ENCODE measurements at places on chromosomes 1 and 21.

DNA sequence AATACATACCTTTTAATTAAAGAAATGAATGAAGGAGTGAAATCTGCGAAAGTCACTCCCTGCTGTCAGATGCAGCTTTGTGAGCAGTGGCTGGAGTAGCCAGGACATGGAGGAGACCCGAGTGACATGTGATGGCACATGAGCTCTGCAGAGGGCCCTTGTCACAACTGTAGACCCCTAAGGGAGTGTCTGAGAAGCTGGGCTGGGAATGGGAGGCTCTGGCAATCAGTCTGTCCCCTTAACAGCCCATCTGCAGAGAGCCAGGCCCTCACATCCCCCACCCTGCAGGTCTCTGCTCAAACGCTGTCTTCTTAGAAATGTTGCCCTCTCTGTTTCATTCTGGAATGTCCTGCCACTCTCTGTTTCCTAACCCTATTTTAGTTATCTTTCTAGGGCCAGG, 124.3 kb downstream of the HMGB4 start:
- no peak for DNase-seq

DNA sequence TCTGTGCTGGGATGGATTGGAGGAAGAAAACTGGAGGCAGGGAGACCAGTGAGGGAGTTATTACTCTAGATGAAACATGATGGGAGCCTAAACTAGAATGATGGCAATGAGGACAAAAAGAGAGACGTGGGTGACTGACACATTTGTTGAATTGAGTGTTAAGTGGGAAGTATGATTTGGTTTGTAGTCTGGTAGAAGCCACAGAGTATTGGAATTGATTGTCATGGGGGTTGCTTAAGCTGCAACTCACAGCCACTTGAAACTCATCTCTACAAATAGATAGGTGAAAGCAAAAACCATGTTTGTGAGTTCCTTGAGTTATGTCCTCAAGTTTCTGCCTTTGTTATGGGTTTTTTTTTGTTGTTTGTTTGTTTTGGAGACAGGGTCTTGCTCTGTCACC, 28.4 kb downstream of the FABP3 start:
- no peak for DNase-seq

DNA sequence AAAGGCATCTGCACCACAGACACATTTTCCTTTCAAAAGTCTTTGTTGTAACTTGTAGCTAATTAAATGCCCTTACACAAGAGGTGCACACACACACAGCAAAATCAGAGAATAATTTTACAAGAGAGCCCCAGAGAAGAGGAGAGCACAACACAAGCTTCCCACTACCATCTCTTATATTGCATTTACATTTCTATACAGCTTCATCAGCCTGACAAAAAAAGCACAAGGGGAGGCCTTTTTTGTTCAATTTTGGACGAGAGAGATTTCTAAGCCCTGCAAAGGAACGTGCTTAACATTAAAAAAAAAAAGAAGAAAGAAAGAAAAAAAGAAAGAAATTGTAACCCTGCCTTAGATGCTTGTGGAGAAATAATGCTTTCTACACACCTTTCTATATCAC, 17.1 kb upstream of the ESRRG start:
- DNase-seq, result no peak

DNA sequence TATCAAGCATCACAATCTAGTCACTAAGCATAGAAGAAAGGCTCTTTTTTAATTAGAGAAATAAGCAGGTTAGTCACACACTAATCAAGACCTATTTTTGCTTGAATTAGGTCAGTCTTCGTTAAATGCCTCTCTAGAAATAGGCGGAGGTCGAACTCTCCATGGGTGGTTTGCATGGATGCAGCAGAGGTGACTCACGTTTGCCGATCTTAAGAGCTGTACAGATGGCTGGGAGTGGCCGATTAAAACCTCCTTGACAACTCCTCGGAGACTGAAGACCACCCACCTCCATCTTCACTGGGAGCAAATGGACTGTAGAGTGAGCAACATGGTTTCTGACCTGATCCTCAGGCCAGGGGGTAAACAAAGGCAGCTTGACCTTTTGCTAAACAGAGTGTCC, 249.3 kb downstream of the ZNF648 start:
- DNase-seq, result no peak

DNA sequence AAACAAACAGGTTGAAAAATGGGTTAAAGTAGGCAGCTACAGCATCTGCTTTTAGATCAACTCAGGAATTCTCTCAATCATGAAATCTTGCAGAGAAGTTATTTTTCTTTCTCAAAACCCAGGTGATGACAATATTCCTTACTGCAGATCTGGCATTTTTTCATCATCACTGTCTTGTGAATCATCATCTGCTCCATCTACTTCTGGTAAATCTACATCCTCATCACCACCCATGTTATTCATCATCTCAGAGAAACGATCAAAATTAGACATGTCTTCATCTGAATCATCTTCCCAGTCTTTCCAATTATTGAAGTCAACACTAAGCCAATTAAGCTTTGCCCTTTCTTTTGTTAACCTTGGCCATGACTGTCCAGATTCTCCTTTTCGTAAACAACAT, 21.8 kb downstream of the GBP2 start:
- peak; percentile 24 for DNase-seq

DNA sequence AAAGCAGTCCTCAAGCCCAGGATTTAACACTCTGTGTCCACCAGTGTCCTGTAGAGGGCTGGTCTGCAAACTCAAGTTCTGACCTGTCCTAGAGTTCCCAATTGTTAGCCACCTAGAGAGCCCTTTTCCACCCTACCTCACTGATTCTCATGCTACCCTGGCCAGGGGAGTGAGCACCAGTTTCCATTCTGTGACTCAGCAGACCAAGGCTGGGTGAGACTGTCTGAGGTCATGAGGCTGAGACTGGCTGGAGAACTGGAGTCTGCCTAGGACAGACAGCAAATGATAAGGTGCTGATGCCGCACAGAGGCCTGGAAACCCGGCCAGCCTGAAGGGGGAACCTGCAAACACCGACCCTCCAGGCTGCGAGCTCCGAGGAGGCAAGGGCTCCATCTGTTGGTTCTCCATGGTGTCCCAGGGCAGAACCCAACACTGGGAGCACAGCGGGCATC, 13.7 kb downstream of the GLIS1 start:
- DNase-seq, result no peak

- no peak for DNase-seq
These were observed 72.9 kb downstream of the UCHL5 start for GRCh38 chr1:192986110-192986747.

DNA sequence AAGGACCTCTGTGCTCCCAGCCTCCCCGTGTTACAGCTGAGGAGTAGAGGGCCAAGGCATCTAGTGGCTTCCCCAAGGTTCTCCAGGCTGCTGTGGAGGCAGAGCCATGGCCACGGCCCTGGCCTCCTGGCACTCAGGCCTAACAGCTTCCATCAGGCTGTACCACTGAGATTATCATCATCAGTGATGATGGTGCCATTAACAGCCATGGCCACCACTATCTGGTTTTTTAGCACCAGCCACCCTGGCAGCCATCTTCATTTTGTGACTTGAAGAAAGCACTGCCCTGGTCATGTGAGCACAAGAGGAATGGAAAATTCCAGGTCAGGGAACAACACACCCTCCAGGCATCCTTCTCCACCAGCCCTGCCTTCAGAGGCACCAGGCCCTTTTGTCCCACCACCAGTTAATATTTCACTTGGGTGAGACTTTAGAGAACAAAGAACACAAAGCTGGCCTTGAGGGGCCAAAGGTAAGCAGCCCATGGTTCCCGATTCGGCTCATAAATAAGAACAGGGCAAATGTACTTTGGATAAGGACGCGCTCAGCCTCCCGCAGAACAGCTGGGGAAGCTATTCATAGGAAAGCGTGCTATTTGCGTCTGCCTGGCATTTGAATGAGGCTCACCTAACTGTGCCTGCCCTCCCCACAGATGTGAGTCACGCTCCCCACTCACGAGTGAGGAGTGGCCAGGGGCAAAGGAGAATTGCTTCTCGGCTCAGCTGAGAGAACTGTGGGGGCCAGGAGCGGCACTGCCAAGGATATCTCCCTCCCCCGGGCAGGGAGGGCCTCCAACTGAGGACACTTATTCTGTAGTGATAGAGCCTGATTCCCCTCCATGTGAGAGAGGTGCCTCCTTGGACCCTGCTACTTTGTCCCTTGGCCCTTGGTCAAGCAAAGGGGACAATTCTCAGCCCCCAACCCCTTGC, 95.6 kb downstream of the CD58 start:
- DNase-seq, result no peak

DNA sequence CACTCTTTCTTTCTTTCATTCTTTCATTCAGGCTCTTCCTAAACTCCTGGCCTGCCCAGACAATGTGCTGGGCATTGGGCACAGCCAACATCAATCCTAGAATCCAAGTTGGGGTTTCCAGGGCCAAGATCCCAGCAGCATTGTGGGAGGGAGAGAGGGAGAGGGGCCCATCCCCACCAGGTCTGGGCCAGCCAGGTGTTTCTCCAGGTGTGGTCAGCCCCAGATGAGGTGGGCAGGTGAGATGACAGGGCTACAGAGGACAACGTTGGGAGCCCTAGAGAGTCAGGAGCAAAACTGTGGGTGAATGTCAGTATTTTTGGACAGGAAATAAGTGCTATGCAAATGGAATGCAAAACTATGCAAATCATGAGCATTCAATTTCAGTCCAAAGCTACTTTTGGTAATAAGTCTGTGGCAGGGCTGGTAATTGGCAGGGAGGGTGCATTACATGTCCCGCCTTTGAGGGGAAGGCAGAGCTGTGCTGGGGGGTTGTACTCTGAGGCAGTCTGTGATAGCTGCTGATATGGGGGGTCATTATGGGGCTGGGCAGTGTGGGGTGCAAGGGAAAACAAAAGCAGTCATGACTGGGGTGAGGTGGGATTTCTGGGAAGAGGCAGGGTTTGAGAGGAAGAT, 139.9 kb upstream of the IGSF21 start:
- no peak for DNase-seq

GRCh38 chr1:18651713-18652112, 21.1 kb downstream of the PAX7 start:
- no peak for DNase-seq

DNA sequence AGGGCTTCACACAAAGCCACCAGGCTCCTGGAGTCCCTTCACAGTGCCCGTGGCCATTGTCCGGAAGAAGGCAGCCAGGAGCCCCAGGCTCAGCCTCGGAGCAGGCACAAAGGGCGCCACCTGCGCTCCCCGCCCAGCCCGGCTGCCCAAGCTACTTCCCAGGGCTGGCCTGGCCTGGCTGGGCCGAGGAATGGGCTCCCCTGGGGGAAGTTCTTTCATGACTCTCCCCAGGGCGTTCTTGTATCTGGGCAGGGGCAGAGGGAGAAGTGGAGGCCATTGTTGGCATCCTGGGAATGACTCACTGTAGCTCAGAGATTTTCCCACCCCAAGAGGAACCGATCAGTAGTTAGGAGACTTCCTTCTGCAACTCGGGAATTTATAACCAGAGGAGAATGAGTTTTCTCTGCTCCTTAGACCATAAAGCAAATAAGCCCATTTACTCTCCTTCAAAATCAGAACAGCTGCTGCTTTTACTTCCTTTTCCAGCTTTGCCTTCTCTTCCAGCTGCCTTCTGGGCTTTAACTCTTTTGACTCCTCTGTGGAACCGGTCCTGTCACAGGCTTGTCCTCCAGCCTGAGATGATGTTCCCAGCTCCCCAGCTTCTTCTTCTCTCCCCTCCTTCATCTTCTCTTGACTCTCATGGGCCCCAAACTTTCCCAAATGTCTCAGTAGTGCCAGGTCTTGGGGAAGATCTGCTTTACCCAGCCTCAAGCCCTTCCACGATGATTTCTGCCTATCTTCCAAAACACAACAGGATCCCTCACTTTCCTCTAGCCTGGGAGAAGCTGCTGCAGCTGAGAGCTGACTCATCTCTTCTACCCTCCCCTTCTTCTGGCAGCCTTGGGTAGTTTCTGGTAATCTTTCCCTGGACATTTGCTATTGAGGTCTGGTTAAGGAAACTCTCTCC, 118.7 kb upstream of the CD34 start:
- DNase-seq, result no peak

Data from fibroblast of skin of left biceps (primary cell).